ENCODE measurements at places on chromosomes 5 and 9.

DNA sequence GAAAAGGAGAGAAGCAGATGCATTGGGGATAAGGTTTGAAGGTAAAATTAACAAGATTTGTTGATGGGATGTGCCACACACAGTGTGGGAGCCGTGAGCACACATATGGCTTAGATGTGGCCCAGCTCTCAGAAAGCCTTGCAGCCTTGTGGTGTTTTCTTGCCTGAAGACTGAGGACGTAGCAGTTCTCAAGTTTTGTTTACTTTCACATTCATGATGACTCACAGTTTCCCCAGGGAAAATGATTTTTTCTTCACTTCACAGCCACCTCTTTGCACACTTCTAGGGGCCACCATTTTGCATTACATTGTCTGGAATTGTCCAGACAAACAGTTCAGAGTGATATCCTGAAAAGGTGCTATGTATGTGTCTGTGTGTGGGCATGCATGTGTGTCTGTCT is 126.2 kb downstream of the BASP1 start:
- no peak for DNase-seq

DNA sequence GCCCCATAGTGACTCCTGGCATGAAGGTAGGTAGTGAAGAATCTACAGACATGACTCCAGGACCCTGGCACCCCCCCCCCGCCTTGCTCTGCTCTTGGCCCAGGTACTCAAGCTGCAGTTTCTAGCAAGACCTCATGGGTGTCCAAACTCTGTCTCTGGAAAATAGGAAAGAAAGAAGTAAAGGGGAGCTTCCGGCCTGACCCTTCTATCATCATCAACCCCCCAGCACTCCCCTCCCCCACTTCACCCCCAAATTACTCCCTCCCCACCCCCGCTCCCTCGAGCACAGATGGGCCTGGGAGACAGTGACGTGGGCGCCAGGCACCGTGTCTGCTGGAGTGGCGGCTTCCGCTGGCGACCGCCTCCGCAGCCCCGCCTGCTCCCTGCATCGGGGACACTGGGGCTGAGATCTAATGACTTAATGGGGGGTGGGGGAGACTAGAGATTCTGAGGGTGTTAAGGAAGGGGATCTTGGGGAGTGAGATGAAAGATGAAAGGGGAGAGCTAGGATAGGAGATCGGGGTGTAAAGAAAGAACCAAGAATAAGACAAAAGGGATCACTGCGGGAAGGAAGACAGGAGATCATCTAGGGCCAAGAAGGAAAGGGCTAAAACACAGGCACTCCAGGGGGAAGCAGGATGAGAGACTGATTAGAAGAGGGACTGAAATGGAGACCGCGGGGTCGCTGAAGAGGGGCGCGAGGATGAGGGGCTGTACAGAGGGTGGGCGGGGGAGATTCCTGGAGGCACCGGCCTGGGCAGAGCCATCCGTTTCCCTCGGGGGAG is 1.1 kb upstream of the DNAJB5 start:
- DNase-seq = no peak

DNA sequence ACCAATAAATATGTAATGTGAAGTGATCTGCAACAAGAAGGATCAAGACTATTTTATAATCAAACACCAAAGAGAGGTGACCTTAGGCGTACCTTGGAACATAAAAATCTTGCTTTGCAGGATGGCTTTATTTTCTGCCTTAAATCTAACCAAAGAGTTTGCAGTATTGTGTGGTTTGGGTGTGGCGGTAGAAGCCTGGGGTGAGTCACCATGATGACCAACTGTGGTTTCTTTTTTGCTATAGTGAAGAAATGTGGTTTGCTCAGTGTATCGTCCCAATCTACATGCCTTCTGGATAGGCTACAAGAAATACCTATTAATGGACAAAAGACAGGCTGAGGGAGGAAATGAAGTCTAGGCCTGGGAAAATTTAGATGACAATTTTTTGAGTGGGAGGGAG is 5.1 kb upstream of the CAST start:
- DNase-seq = peak; percentile 1

DNA sequence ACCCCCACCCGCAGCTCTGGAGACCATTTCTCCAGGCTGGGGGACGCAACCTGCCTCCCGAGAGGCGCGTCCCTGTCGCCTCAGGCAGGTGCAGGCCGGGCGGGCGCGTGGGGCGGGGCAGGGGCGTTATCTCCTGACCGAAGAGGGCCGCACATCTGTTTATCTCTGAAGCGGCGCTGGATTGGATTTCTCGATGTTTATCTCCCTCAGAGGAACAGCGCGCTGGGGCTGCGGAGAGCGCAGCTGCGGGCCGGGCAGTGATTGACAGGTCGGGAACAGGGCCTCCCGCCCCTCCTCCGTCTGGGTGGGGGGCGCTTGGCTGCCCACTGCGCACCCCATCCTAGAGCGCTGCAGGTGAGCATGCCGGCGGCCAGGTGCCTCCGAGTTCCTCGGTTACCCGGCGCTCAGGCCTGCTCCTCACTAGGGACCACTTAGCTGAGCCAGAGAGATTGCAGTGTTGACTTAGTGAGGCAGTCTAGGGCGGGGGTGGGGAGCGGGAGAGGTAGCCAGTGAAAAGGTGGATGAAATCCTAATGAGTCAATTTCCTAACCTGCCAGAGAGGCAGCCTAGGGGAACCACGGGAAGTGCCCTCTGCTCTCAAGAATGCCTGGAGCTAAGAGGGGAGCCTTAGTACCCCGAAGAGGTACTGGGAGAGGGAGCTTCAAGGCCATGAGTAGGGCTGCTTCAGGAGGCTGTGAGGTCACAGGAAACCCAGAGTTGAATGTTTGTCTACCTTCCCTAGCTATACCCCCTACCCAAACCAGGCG is 39.6 kb upstream of the TIFAB start:
- no peak for DNase-seq

DNA sequence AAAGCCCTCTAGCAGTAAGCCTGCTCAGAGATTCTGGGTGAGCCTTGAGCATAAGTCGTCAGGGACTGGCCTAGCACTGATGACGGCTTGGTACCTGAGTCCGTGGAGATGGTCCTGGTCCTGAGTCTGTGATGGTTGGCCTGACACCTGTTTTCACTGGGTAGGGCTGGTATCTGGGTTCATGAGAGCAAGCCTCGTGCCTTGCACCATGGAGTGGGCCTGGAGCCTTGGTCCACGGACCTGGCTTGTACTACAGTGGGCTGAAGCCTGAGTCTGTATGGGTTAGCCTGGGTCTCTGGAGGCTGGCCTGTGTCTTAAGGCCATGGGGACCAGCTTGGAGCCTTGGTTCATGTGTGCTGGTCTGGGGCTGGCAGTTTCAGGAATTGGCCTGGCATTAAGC is 310.3 kb upstream of the ISL1 start:
- no peak for DNase-seq

DNA sequence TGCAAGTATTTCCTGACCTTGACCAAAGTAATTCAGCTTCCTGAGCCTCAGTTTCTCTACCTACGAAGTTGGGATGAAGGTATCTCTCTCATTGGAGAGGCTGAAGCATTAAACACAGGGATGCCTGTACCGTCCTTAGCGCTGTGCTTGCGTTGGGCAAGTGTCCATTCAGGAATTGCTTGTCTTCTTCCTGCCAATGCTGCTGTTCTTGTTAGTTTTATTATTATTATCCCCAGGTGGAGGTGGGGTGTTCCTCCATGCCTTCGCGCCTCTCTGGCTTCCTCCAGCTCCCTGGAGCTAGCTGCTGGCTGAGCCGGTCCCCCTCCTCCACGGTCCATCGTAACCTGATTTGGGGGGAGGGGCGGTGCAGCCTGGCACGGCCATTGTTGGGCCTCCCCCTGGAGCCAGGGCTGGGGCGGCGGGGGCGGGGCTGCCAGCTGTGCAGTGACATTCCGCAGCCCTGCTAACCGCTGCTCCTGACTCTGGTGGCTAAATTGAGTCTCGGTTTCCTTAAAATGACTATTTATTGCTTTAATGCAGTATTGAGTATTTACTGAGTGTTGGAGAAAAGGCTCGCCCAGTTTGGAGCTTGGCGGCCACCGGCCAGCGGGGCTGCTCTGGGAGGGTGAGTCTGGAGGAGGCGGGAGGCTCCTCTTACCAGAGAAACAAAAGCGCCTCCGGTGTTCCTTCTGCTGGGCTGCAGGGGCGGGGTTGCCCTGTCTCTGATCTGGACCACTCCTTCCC is 51.3 kb downstream of the LMX1B start:
- no peak for DNase-seq

- DNase-seq = no peak
Observed at GRCh38 chr9:130303613-130304055, 38.1 kb downstream of the HMCN2 start.

GRCh38 chr9:95725045-95725444 is 150.4 kb upstream of the ERCC6L2 start:
- DNase-seq = no peak

- no peak for DNase-seq
Observed at GRCh38 chr9:30932226-30932625, 1452.2 kb upstream of the ACO1 start.

- DNase-seq = no peak
Observed at GRCh38 chr5:159438092-159438491, 107.8 kb upstream of the IL12B start.

DNA sequence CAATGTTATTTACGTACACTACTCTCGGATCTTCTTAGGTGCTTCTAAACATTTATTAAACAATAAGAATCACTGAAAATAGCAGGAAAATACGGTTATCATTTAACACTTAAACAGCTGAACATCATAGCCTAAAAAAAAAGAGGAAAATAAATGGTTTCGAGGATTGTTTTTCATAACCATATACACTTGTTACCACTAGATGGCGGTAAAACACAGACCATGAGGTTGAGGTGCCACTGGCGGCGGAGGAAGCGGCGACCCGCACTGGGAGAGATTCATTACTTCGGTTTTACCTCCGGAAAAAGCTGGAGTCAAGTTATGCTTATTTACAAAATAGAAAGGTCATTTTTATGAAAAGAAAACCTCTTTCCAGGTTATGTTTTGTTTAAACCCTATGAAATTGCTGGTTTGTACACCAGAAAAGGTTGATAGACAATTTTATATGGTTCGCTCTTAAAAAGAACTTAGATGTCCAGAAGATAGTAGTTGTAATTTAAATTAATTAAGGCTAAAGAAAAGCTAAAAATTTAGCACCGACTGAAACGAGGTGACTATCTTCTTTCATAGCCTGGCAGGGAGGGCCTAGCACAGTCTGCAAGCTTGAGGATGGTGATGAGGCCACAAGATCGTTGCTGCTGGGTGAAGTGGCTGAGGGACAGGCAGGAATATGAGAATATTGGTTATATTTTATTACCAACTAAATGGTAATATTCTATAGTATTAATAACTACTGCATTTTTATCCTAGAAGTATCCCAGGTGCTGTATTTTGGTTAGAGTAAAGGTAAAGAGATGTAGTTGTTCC is 605.7 kb downstream of the RAB3C start:
- peak; percentile 19 for DNase-seq

DNA sequence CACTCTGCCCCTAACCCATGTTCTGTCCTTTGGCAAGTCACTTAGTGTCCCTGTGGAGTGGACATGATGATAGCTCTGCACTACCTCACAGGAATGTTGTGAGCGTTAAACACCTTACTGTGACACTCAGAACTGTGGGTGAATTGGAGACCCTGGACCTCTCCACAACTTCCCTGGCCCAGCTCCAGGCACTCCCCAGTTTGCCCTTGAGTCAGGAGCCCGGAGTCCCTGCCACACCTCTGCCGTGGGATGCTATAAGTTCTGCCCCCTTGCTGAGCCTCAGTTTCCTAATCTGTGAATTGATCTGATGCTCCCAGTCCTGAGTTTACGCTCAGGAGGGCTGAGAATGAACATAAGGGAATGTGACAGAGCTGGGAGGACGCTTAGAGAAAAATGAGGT is 34.4 kb downstream of the GSN start:
- no peak for DNase-seq

DNA sequence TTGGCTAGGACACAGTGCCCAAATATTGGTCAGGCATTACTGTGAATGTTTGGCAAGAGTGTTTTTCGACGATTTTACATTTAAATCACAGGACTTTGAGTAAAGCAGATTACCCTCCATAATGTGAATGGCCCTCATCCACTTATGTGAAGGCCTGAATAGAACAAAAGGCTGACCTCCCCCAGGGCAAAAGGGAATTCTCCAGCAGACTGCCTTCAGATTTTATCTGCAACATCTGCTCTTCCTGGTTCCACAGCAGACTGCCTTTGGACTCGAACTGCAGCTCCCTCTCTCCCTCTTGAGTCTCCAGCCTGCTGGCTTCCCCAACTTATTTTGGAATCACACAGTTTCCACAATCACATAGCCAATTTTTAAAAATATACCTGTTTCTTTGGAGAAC is 7.1 kb upstream of the TMEM215 start:
- DNase-seq = no peak

DNA sequence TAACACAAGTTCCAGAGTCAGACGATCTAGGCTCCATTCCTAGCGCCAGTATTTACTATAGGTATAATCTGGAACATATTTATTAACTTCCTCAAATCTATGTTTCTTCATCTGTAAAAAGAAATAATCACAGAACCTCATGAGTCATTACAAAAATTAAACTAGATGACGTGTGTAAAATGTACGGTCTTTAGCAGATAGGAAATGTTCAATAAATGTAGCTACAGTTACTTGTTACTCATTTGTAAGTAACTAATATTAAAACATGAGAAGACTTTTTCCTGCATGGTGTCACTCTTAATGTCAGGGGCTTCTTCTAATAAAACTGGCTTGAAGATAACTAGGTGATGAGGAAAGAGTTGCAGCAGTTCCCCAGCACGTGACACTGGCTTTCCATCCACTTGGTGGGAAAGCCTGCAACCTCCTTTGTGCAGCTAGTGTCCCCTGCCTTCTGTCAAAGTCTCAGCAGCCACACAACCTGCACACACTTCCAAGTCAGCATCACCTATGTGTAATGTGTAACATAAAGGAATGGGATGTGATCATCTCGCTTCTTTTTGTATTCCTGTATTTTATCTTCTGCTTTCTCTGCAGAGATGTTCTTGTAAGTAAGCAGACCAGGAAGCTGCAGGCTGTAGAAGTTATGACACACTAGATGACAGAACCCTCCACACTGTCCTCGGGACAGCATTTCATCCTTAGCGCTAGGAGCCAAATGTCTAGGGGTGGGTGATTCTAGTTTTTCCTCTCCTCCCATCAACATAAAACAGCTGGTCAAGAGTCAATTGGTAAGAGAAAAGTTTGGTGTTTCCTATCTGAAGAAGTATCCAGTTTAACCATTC is 1.8 kb upstream of the JAKMIP2 start:
- no peak for DNase-seq

DNA sequence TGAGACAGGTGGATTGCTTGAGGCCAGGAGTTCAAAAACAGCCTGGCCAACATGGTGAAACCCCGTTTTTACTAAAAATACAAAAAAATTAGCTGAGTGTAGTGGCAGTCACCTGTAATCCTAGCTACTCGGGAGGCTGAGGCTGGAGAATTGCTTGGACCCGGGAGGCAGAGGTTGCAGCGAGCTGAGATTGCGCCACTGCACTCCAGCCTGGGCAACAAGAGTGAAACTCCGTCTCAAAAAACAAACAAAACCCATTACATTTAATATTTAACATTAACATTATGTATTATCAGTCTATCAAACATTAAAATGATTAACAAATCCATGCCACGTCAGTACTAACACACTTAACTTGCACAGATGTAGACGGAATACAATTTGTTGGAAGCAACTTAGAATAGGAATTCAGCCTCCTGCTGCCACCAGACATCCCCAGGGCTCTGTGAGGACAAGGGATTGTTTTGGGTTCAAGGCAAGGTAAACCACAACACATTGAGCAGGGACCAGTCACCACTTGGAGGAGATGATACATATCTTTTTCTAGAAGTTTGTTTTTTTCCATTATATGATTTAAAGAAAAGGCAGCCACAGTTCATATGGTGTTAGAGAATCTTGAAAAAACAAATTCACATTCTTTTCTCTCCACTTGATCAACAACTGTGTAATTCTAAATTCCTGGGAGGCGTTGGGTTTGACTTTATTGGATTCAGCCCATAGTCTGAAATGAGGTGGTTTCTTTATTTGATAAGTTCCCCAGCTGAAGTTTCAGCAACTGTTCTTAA is 104.1 kb upstream of the BASP1 start:
- DNase-seq = no peak

GRCh38 chr9:119792242-119792641 is 423.0 kb upstream of the BRINP1 start:
- no peak for DNase-seq
